ENCODE measurements at places on chromosomes 11 and 22.

DNA sequence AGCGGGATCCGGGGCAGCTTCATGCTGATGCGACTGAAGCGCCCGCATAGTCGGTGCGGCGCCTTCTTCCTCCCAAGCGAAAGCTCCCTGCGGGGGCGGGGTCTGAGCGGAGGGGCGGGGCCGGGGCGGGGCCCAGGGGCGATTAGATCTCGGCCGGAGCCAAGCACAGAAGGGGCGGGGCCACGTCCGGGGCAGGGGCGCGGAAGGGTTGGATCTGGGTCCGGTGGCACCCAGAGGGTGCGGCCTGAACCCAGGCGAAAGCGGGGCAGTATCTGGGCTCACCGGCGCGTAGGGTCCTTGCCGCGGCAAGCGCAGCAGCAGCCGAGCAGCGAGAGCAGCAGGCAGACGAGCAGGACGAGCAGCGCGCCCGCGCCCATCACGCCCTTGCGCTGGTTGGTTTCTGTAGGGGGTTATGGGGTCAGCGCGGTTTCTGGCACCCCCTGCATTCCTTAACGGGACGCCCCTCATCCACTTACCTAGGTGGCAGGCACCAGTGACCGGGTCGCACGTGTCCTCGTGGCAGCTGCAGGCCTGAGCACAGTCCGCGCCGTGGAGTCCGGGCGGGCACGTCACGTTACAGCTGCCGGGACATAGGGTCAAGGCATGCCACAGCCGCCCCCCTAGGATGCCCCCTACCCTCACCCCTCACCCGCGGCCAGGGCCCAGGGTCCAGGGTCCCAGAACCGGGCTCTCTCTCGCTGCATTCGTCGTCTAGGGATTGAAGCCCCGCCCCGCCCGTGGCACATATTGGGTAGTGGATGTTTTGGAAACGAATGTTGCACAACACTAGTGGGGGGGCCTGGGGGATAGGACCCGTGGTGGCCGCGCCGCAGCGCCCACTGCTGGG is 8.1 kb downstream of the SCARF2 start:
- peak; percentile 44 for DNase-seq

GRCh38 chr11:126345283-126345682 is 10.2 kb upstream of the ST3GAL4 start:
- DNase-seq: no peak

GRCh38 chr11:116065986-116066385 is 561.8 kb upstream of the CADM1 start:
- DNase-seq: no peak

- DNase-seq: peak; percentile 70
Observed at GRCh38 chr11:120324932-120325810, at the start of gene TLCD5. Gene TLCD5 (plus strand): TSS chr11:120325299. CDS start chr11:120327442, 2,143 bp downstream.

GRCh38 chr11:32701616-32702015 is 92.8 kb downstream of the CCDC73 start:
- DNase-seq: no peak

DNA sequence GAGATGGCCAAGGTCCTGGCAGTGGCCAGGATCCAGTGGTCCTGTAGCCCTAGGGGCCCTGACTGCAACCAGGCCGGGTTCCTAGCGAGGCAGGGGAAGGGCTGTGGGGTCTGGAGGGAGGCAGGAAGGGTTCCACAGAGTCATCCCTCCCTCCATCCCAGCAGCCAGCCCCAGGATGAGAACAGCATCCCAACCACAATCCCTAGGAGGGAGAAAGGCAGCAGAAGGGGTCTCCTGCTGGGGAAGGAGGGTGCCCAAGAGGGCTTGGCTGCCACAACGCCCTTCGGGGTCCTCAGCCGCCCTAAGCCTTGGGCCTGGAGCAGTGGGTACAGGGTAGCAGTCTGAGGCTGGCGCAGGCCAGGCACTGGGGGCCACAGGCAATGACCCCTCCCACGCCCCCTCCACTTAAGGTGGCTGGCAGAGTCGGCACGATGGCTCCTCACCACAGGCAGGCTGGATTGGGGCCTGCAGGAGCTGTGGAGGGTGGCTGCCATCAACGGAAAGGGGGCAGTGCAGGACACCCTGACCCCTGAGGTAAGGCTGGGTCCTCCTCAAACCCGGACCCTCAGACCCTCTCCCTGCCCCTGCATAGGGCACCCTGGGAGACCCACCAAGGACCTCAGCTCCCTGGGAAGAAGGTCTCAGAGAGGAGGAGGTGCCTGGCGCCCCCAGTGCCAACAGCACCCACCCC is 7.2 kb downstream of the SLC22A12 start:
- no peak for DNase-seq

DNA sequence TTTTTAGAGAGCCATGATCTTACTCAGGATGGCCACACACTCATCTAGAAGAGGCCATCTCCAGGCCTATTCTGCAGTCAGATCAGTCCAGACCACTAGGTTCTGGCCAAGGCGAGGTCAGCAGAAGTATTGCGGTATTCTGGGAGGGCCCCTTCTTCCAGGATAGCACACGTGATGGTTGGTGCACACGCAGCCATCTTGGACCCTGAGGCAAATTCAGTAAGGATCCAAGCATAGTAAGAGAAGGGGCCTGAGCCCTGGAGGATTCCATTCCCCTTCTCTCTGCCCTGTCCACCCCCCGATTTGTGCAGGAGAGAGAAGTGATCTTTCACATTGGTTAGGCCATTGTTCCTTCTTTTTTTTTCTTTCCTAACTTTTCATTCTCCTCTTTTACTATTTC is 957.9 kb downstream of the BRD1 start:
- no peak for DNase-seq

DNA sequence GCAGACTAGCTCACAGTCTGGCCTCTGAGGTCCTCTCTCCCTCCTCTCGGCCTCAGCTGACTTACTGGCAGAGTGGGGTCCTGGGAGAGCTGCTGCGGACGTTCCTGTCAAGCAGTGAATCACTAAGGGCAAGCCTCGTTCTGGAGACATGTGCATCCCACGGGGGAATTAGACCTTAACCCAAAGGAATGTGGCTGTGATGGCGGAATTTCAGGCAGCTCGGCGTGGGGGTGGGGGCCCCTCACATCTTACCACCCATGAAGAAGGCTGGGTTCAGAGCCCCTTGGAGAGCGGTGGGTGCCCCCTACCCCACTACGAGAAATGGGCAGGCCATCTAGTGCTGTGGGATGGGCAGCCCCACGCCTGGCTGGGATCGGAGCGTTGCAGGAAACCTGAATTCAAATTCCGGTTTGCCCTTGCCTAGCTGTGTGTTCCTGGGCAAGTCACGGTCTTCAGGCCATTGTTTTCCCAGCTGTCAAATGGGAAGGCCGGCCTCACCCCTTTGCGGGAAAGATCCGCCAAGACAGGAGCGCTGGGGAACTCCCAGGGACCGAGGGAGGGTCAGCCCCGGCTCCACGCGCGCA is 554 bp downstream of the LRRC32 start:
- no peak for DNase-seq

DNA sequence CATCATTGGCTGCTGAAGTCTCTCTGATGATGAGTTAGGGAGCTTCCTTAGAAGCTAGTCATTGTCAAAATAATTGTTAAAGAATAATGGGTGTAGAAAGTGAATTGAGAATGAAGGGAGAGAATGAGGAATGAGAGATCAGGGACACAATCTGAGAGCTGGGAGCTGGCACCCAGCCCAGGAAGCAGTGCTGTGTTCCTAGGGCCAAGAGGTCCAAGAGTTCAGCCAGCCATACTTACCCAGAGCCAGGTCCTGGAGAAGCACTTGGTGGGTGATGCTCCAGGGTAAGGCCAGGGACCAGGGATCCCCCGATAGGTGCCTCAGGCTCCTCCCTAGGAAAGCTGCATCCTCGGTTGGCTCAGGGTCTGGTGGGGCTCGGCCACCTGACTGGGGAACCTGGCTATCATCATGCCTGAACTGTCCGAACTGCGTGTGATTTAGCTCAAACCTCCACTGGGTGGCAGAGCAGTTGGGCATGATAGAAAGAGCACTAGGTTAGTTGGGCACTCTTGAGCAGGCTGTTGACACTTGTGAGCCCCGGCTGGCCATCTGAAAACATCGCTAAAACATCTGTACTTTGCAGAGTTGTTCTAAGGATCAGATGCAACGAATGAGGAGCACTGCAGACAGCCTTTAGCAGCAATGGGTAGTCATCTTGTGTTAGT is 123.9 kb upstream of the NCAM1 start:
- DNase-seq: no peak

DNA sequence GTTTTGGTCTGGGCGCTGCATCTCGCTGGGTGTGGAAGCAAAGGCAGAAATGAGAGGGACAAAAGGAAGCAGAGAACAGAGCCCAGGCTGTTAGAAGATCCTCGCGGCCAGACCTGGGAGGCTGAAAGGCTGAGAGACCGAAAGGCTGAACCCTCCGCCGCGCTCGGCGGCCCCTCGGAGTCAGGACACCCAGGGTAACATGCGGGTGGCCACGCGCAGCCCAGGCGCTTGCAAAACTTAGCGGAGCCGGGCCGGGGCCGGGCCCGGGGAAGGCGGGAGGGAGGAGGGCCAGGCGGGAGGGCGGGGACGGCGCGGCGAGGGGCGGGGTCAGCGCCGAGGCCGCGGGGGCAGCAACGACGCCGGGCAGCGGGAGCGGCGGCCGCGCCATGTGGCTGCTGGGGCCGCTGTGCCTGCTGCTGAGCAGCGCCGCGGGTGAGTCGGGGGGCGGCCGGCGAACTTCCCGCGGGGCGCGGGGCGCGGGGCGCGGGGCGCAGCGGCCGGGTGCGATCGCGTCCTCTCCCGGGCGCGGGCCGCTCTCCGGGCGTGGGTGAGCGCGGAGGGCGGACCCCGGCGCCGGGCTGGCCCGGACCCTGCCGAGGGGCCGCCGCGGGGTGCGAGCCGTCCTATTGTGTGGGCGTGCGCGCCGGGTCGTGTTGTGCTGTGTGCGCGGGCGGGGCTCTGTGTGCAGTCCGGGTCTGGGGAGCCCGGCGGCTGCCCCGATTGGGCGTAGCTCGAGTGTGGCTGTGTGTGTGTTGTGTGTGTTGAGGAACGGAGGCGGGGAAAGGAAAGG is at the start of gene LDLRAD3:
LDLRAD3 (plus strand) TSS at position 350 of the 790 bp plus-strand sequence; CDS start at position 387, 37 bp downstream.
- peak; percentile 49 for DNase-seq
